ENCODE measurements at places on chromosomes 2 and 18. TPM values are rescaled to one million over a fixed set of nuclear protein-coding genes. Genes with fewer than 3 reads are reported as not detected.

DNA sequence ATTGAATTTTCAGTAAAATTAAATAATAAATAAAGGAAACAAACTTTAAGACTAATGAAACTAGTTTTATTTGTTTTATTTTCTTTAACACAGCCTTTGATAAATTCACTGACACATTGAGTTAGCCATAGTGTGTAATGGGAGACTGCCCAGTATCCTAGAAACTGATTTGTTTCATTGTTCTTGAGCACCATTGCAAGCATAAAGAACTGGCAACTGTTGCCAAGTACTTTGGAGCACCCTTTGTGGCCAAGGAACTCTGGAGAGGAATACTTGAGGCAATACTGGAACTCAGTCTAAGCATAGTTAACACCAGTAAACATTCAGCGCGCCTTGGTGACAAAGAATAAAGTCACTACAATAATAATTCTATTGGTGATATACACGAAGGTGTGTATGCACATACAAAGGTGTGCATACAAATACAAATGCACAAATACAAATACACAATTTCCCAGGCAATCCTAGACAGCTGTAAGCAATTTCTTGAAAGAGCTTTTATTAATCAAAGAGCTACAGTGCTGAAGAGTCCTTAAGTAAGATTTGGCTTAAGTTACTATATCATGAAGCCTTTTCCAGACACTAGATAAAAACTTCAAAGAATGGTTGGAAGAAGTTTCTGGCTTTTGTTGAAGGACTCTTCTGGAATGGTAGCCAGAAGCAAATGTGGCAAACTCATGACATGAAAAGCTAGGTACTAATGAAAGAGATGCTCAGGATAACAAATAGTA is 1371.2 kb downstream of the LRP1B start:
- DNase-seq, result no peak

DNA sequence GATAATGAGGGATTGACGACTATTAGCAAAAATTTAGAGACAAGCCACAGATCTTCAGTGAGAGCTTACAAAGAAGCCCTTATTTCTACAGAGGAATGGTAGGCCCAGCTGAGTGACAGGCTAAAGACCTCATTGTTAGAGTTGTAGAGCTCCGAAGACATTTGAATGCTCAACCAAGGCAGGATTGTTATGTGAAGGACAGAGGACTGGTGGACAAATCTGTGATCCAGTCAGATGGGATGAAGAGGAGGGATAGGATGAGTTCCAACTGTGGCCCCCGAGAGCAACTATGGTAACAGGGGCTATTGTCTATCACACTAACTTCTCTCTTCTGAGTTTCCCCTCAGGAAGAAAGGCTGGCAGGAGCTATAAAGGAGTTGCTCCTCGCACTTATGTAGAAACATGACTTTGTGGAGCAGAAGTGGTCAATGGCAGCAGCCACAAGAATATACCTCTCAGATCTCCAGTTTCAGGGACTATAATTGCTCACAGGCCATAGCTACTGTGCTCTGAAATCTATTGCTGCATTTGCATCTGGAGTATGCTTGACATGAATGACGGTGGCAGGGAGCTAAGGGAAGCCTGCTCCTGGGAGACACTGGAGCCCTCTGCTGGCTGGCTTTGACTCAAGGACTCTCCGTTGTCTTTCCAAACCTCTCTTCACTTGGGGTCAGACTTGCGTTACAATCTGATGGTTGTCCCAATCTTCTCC is 50.3 kb upstream of the GREB1L start:
- peak; percentile 62 for DNase-seq

GRCh38 chr2:207015901-207016300 is 76.6 kb downstream of the CPO start:
- DNase-seq, result peak; percentile 20

DNA sequence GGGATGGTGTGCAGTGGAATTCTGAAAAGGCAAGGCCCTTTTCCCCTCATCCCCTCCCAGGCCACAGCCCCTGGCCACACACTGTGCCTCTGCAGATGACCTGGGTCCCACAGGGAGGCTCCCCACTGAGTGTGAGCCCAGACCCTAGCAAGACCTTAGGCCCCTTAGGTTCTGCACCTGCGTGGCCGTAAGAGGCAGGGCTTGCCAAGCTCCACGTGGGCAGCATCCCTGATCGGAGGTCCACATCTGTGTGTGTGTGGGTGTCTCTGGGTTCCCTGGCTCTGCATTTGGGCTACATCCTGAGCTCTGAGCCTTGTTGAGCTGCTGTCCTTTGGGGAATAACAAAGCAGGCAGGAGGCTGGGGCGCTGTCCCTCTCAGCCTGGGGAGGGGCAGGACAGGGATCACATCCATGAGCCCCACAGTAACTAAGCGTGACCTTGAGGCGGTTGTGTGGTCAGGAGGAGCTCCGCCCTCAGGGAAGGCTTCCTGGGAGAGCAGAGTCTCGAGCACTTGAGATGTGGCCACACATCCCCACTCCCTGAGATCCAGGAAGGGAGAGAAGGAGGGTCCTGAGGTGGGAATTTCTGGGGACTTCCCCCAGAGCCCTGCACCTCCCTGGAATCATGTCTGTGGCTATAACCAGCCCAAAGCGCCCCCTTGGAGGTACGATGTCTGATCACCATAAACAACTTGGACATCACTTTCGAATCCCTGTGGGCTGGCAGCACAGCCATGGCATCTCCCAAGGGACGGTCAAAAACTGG is 84.8 kb downstream of the STPG4 start:
- peak; percentile 74 for DNase-seq

- DNase-seq, result no peak
Measured at GRCh38 chr2:207224791-207225482, 59.2 kb upstream of the KLF7 start.

DNA sequence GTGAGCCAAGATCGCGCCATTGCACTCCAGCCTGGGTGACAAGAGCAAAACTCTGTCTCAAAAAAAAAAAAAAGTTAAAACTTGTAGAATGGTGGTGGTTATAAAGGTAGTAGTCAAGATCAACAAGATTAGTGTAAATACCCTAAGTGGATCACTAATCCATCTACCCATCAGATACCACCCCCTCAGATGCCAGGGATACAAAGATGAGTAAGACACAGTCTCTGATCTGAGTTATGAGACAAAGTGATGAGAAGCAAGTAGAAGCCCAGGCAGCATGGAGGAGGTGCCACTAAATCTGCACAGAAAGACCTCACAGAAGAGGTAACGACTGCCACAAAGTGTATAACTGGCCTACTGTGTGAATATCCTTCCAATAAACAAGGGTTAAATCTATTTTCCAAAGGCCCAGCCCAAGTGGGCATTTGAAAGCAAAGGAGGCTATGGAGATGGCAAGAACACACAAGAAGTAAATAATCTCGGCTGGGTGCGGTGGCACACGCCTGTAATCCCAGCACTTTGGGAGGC is 20.2 kb downstream of the NFE2L2 start:
- peak; percentile 41 for DNase-seq

DNA sequence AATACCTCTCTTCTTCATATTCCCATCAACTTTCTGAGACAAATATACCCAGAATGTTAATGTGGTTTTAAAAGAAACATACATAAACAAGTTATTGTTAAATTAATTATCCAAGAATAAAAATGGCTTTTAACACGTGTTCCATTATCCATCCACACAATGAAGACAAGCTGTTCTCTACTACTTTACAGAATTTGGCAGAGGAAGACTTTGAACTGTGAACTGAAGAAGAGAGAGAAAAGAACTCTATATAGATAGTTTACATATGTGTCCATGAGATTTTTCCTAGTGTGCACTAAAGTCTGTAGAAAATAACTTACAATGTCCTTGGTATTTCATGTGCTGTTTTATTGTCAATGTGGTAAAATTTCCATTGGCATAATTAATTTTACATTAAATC is 207.0 kb upstream of the COL3A1 start:
- no peak for DNase-seq

- DNase-seq, result no peak
Measured at GRCh38 chr2:135893374-135893794, 17.1 kb upstream of the MCM6 start.

- peak; percentile 96 for DNase-seq
Measured at GRCh38 chr2:231463698-231464575, at the start of gene NCL. Gene NCL, minus strand, starts transcription at chr2:231464484. Its CDS starts 131 bp downstream, at chr2:231464353.

DNA sequence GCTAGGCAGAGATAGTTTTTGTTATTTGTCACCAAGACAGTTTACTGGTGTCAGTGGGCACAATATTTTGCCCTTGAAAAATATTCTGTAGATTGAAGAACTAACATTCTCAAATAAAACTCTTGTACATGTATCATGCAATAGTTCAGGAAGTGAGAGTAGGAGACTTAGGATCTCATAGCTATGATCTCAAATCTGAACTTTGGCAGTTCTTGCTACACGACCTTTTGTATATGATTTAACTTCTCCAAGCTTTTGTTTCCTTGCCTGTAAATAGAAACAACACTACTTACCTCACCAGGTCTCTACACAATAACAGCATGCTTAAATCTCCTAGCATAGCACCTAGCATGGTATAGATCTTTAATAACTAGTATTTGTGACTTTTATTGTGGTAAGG is 219.9 kb downstream of the ICOS start:
- no peak for DNase-seq

GRCh38 chr2:229858351-229858750 is 63.5 kb downstream of the TRIP12 start:
- no peak for DNase-seq

The SNED1 gene
- 2.2 TPM for total RNA-seq

The CTAGE1 gene
- total RNA-seq, result not detected

The GKN1 gene
- not detected for total RNA-seq

The TWSG1 gene
- 44.7 TPM for total RNA-seq

The TFCP2L1 gene
- 0.12 TPM for total RNA-seq

The CNTNAP5 gene
- total RNA-seq, result not detected

The HOXD8 gene
- 0.49 TPM for total RNA-seq

The EMILIN1 gene
- 0.17 TPM for total RNA-seq

All from M059J (cell line).